ENCODE measurements at places on chromosomes 3 and 15. TPM values are rescaled to one million over a fixed set of nuclear protein-coding genes. Genes with fewer than 3 reads are reported as not detected.

DNA sequence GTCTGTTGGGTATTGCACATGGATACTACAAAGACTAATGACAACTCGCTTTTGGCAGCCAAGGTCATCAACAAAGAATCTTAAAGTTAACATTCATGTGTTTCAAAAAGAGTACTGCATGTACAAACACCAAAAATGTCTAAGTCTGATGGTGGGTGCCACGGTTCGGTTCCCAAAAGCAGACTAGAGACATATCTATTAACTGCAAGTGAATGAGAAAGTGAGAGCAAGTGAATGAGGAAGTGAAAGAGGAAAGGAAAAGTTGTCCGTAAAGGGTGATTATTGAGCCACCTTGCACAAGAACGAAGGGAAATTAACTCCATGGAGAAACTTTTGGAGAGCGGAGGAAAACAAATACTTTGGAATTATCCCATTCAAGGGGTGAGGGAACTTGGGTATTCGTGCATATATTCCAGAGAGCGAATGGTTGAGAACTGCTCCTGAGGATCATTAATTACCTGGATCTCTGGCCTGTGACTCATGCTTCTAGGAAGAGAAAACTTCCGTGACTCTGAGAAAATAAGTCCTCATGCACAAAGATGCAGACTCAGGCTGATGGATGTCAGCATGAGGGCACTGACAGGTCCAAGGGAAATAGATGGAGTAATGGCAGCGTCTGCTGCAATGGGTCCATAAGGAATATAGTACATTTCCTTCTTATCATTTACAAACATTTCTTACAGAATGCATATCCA lies 336.5 kb upstream of the TGFBR2 start:
- DNase-seq = peak; percentile 74

DNA sequence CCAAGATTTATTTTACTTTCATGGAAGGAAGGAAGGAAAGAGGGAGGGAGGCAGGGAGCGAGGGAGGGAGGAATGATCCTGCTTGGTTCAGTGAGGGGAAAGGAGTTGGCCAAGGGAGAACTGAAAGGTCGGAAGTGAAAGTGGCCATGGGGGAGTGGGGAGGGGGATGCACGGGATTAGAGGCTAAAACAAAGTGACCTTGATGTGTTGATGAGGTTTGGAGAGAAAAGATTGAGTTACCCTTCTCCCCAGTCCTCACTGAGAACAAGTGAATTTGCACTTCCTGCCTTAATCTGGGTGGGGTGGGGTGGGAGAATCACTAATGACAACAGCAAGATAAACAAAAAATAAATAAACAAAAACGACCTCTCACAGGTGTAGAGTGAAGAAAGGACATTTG lies 212.0 kb upstream of the TLE3 start:
- no peak for DNase-seq

DNA sequence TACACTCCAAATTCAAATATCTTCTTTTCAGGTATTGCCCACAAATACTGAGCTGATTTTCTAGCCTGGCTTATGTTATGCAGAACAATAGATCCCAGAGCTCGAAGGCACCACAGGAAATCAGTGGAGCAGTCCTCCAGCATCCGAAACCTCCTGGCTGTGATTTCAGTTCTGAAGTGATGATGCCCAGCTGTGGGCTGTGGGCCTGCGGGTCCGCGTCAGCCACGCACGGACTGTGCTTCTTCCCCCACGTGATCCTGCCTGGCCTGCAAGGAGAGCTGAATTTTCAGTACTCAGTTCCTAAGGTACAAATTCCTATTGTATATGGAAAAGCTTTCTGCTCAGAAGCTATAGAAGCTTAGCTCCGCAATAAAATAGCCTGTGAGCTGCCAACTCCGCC lies 96.2 kb downstream of the OCA2 start:
- DNase-seq = no peak

- DNase-seq = no peak
Observed at GRCh38 chr3:53948174-53948573, 56.5 kb upstream of the SELENOK start.

DNA sequence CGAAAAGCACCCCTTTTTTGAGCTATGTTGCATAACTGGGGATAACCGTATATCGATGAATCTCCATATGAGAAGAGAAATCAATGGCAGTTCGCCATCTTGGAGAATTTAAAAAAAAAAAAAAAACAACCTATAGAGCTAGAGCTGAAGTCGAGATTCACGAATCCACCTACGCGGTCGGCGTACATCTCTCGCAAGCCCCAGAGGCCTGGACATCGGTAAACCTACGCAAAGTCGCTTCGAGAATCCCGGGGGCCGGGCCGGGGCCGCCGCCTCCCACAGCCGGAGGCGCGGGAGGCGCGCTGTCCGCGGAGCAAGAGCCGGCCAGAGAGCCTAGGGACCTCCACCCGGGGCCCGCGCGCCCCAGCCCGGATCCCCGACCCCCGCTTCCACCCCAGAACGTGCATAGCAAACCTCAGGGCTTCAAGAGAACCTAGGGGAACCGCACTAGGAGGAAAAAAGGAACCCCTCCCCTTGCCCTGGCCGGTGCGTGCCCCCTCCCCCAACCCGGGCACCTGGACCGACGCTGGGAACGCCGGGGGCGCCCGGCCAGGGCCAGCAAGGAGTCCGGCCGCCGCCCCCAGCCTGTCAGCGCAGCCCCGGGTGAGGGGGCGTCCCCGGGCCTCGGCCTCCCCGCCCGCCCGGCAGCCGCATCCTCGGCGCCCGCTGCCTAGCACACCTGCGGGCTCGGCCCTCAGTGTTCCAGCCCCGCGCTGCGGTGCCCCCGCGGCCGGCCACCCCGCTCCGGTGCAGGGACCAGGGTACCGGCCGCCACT lies 567 bp downstream of the PFN2 start:
- peak; percentile 94 for DNase-seq

DNA sequence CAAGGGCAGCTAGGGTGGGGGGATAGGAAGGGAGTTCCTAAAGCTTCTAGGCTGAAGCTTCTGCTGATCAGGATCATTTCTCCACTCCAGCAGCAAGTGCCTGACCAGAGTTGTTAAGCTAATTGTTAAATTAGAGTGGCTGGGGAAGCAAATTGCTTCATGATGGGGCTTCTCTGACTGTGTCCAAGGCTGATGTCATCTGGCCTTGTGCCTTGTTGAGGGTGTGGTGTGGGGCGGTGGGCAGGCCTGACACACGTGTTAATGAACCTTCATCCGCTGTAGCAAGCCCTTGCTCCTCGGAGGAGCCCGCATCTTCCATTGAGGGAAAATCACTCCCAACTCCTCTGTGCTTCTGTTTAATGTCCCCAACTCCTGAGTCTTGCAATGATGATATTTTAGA lies 84.3 kb upstream of the ROPN1 start:
- no peak for DNase-seq

- DNase-seq = no peak
Observed at GRCh38 chr15:69750253-69750652, 297.6 kb downstream of the RPLP1 start.

GRCh38 chr15:37907136-37907535 lies 27.3 kb upstream of the TMCO5A start:
- DNase-seq = peak; percentile 18

DNA sequence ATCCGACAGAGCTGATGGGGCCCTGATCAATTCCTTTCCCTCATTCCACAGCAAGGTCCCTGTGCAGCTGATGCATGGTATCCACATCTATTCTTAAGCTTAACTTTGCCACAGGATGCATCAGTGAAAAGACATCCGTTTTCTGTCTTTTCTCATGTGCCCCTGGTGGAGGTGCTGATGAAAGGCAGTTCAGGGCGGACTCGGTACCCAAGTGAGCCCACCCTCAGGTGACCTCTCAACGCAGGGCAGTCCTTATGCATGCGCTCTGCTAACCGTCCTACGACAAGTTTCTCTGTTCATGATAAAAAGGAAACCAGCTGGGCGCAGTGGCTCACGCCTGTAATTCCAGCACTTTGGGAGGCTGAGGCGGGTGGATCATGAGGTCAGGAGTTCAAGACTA lies 251.4 kb downstream of the ADAMTS17 start:
- DNase-seq = no peak

The APOD gene
- 1.9 TPM for polyA plus RNA-seq

The PLCB2 gene
- 0.40 TPM for polyA plus RNA-seq

Measured in fibroblast of lung (primary cell).